Endothelial cell (in vitro differentiated cells): ENCODE measurements at places on chromosomes 13 and 19.
A peak's percentile ranks its signal among the peaks of the same experiment; 100 is the strongest.

DNA sequence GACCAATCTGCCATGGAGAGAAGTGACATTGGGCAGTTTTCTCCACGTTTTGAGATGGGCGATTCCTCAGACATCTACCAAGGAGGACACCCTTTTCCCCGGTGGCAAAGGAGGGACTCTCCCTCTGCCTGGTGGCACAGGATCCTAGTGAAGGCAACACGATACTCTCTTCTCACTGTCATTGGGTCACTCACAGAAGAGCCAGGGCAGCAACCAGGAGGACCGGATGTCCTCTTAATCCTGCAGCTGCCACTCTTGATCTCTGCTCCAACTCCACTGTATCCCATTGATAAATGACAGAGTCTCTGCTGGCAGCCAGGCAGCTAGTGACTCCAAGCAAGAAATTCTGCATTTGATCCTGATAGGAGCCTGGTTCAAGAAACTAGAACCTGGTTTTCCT, 42.2 kb downstream of the COL4A2 start:
- no peak for DNase-seq

- DNase-seq, result no peak
These were observed 11.0 kb downstream of the ZNF574 start for GRCh38 chr19:42086770-42087550.

DNA sequence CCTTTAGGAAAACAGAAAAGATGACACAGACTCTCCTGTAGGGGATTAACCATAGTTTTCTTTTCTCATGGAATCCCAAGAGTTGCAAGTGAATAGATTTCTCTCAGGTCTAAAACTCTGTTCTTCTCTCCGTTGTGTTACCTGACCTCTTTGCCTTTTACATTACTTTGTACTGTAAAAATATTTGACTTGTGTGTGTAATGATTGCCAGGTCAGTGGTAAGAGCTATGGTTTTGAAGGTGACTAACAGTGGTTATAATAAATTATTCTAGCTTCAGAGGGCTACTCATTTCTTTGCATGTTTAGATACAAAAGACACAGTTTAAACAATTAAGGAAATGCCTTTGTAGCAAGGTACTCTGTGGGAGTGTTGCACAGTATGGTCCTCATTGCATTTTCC, 23.0 kb upstream of the PSG2 start:
- no peak for DNase-seq

DNA sequence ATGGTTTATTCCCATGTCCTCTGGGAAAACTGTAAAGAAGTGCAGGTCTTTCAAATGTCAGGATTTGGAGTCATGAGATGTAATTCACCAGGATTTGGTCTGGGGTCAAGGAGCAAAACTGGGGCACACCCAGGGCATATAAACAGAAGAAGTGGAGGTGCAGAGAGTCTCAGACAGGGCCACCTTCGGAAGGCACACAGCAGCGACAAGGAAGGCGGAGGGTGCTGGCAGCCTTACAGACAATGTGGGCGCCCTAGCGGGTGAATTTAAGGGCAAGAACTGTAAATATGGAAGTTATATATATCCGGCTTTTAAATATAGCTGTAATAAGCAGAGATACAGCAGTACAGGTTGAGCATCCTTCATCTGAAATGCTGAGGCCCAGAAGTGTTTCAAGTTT, 31.2 kb downstream of the DHRS12 start:
- DNase-seq, result no peak

DNA sequence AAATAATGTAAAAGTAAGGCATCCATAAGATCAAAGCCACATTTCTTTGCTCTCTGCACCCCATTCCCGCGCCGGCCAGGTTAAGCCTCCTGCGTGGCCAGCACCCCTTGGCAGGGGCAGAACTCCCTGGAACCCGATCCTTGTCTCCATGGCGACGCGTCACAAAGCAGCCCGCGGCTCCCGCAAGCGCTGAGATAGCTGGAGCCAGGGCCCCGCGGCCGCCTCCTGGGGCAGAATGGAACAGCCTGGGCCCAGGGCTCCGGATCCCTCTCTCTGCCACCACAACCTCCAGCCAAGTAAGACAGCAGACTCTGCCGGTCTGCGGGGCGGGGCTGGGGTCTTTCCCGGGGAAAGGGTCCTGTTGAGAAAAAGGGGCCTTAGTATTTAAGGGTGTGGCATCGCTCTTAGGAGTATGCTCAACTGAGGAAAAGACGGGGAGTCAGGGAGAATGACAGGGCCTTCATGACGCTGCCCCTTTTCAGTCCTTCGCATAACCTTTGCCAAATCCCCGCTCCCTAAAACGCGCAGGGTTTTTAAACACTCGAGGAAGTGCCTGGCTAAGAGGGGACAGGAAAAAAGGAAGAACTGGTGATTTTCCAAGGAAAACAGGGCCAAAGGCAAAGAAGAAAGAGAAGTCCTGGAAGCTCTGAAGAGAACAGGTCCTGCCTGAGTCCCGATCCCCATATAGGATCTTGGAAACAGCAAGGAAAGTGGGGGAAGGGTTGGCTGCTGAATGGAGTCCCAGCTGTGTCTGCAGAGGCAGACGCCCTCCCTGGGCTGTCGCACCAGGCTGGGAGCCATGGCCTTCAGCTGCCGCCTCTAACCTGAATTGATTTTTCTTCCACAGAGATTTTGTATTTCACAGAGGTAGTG, at the start of gene TEX26:
TEX26 (plus strand) TSS at position 176 of the 873 bp plus-strand sequence; CDS start at position 236, 60 bp downstream.
- DNase-seq, result peak; percentile 74

GRCh38 chr19:13652810-13653590, 111.3 kb upstream of the MRI1 start:
- DNase-seq, result no peak

DNA sequence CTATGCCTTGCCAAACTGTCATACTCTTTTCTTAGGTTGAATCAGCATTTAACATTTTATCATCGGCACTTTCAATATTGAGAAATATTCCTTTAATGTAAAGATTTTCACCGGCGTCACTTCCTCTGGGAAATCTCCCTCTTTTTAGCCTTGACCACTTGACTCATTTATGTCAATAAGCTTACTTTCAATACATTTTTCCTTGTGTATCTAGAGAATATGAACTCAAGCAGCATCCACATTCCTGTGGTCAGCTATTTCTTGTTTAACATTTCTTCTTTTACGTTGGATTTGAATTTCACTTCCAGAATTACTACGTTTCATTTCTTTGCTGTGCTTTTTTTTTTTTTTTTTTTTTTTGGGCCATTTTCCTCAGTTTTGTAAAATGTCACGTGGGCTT, 271.2 kb upstream of the HTR2A start:
- no peak for DNase-seq

- peak; percentile 29 for DNase-seq
These were observed 32.6 kb upstream of the MEDAG start for GRCh38 chr13:30873499-30873898.

GRCh38 chr13:23796551-23796950, 92.6 kb downstream of the MIPEP start:
- no peak for DNase-seq

DNA sequence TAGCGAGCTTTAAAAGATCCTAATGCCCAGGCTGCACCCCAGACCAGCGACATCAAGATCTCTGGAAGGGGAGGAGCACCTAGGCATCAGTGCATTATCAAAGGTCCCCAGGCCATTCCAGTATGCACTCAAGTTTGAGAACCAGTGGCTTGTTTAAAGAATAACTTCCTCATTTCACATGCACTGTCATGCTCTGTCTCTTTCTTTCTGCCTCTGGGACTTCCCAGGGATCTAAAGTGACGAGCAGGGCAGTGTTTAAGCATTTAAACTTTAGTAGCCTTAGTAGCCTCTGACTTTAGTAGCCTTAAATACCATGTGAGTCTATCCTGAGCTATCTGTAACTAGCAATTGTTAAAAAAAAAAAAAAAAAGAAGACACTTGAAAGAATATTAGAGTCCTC, 8.9 kb upstream of the FARP1 start:
- no peak for DNase-seq

DNA sequence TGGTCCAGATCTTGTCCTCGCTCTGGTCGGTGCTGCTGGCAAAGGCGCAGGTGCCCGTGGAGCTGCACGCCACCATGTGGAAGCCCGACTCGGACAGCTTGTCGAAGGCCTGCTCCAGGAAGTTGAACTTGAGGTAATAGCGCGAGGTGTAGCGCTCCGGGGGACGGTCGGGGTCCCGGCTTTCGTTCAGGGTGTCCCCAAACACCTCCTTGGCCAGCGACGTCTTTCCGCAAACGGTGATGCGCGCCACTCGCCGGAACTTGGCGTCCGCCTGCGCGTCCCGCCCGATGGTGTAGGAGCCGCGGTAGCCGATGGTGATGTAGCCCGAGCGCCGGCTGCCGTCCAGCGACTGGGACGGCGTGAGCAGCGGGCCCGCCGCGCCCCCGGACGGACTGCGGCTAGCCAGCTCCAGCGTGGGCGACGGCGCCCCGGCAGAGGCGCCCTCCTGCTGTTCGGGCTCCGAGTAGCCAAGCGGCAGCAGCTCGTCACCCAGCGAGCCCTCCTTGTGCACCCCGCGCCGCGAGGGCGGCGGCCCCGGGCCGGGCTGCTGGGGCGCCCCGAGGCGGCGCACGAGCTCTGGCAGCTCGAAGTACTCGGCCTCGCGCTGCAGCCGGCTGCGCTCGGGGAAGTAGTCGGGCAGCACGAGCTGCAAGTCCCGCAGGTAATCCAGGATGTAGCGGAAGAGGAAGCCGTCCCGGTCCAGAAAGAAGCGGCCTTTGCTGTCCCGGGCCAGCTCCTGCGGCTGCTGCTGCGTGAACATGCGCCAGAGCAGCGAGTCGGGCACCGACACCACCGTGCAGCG, 801 bp downstream of the KCTD12 start:
- DNase-seq, result peak; percentile 56

DNA sequence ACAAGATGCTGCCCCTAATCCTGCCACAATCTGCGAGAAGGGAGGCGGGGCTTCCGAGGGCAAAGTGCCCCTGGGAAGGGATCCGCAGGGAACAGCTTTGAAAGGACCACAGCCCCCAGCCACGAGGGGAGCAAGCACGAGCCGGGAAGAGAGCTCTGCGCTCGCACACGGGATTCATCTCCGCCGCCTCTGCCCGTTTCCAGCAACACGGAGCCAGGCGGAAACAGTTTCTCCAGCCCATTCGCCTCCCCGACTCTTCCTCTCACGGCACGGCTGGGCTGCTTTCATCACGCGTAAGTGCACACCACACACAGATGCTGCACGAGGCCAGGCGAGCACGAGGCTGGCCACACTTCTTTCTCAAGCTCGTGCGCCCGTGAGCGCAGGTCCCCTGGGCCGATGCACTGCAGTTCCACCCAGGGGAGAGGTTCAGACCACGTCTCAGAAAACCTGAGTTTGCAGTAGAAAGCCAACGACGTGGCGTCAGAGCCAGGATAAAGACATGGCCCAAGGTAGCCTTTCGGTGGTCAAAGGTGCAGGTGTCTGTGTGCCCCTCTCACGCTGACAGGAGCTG, 33.6 kb downstream of the NAXD start:
- DNase-seq, result no peak

DNA sequence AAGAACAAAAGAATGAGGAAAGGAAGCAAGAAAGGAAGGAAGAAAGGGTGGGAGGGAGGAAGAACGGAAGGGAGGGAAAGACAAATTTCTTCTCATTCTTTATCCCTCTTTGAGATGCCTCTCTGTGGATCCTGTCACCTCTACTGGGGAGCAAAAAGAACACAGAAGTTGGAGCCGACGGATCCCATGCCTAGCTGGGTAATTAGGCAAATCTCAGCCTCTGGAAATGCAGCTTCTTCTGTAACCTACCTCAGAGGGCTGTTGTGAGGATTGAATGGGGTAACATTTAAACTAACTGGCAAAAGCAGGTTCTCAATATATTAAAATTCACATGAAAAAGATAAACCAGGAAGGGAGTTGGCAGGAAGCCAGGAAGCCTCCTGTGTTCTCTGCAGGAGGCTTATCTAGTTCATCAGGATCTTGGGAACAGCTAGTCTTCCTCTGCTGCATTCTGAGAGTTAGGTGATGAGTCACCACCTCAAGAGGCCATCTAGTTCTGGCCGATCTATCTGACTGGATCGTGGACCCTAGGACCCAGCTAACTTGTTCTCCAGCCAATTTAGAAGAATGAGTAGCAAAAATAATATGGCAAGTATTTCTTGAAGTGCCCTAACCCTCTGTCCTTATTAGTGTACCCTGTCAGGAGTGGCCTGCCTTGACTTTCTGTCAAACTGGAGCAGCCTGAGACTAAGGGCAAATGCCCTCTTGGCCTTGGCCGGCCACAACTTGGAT, 15.2 kb upstream of the CPB2 start:
- DNase-seq, result no peak

DNA sequence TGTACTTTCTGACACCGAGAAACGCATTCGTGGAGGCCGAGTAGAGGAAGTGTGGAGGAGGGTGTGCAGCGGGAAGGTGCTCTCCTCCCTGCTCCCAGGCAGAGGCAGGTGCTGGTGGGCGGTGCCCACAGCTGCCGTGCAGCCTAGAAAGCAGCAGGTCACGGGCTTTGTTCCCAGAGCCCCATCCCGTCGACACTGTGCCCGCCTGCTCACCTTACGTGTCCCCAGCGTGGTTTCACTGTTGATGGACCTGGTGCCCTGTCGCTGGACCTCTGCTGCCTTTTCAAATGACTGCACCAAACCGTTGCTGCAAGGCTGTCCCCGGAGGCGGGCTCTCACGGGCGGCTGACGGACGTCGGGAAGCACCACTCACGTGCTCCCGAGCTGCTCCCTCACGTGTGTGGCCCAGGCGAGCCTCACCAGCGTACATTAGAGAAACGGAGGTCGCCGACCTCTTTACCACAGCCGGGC, 20.8 kb downstream of the PLEKHJ1 start:
- DNase-seq, result no peak

DNA sequence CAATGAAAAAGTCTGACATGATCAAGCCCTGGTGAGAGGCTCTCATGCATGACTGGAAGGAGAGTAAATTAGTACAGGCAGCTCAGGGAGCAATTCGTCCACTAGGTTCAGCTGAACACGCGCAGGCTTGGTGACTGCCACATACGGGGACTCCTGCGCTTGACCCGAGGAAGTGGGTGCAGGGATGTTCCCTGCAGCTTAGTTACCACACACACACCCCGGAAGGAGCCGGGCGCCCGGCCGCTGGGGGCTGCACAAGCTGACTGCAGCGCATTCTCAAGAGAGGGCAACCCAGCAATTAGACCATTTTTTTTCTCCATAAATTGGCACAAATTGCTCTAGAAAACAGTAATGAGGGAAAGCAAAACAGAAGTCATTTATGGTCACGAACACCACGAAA, 23.0 kb upstream of the MIER2 start:
- no peak for DNase-seq
